Large intestine (tissue), 12 donors: ENCODE measurements at places on chromosomes 12 and 14.
A peak's percentile ranks its signal among the peaks of the same experiment; 100 is the strongest.

DNA sequence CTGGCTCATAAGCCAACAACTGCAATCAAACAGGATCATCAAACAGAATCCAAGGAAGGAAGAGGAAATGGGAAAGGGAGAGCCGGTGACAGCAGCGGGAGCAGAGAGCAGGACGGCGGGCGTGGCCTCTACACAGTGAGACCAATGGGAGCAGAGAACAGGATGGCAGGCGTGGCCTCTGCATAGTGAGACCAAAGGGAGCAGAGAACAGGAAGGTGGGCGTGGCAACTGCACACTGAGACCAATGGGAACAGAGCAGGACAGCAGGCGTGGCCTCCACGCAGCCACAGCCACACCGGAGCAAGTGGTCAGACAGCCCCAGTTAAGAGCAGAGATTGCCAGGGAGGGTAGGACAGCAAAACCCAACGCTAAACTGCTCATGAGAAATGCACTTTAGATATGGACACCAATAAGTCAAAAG lies 16.4 kb downstream of the LRCOL1 start:
- DNase-seq = peak; percentile 95

DNA sequence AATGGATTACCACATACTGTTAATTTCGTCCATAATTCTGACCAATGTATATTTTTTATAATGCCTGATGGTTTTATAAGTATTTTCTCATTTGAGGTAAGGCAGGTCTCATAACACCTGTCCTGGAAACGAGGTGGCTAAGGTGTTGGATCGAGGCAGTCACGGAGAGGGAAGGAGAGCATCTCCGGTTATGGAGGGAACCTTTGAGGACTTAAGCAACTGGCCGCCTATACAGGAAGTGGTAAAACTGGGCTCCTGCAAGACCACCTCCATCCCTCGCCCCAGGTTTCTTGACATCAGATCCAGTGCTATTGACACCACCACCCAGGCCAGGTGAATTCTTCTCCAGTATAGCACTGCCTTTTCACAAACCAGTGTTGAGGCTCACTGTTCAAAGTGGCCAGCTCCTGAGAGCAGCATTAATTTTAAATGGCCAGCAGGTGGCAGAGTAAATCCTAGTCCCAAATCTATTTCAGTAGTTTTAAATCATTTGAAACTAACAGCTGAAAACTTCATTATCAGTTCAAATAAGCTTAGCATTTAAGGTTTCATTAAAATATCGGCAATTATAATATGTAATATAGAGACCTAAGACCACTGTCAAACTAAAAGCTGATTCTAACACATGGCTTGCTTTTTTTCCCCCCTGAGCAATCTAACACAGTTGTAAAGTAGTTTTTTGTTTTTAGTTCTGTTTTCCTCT lies 100.8 kb downstream of the PPM1A start:
- peak; percentile 14 for DNase-seq

DNA sequence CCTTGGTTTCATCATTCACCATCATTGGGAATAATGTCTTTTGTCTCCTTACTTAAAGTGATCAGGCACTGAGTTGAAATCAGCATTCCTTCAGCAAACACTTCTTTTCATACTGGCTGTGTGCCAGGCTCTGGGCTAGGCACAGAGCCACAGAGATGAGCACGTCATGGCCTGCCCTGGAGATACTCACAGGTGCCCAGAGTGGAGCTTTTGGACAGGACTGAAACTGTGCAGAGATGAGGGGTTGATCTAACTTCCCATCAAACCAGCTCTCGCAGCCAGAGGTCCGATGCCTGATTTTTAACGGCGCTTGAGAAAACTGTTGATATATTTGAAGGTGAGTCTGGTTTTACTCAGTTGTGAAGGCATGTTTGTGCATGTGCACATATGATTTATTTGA lies 43.1 kb downstream of the CACNA1C start:
- no peak for DNase-seq

GRCh38 chr12:55633151-55633550 lies 3.5 kb upstream of the OR10P1 start:
- DNase-seq = no peak

GRCh38 chr12:133203344-133204263 lies 22.3 kb downstream of the ZNF268 start:
- DNase-seq = no peak

GRCh38 chr14:21414137-21414631 lies 30.4 kb upstream of the SUPT16H start:
- no peak for DNase-seq

GRCh38 chr14:22465201-22465840 lies 123.7 kb downstream of the DAD1 start:
- no peak for DNase-seq

- no peak for DNase-seq
These were observed 84.6 kb downstream of the TXNDC16 start for GRCh38 chr14:52467515-52468266.

DNA sequence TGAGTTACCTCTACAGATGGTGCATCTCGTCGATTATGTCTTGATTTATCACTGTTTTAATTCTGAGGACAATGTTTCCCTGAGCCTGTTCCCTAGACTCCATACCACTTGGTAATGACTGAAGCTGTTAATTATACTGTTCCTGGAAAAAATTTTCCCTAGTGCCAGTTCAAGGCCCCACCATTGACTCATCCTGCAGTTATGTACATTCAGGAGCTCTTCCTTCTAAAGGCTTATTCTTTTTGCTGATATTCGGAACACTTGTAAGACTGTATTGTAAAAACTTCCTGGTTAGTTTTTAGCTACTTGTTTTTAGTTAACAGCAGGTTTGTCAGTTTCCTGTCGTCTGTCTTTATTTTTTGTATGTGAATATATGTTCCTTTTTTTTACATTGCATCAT lies 30.4 kb upstream of the PPP2R5E start:
- no peak for DNase-seq

- DNase-seq = no peak
These were observed 219.8 kb downstream of the CRADD start for GRCh38 chr12:93896952-93897351.

DNA sequence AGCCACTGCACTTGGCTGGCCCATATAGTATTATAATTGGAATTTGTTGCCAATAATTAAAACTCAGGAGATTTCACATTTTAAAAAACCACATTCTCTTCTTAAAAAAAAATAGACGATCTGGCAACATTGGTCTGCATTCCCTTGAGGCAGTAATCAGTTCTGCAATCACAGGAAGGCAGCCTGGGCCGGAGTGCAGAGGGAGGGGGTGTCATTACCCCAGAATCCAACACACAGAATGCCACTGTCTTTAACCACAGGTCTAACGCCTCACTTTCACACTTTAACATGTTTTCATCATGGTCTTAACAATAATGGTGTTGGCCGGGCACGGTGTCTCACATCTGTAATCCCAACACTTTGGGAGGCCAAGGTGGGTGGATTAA lies 100.1 kb downstream of the SCARB1 start:
- no peak for DNase-seq

DNA sequence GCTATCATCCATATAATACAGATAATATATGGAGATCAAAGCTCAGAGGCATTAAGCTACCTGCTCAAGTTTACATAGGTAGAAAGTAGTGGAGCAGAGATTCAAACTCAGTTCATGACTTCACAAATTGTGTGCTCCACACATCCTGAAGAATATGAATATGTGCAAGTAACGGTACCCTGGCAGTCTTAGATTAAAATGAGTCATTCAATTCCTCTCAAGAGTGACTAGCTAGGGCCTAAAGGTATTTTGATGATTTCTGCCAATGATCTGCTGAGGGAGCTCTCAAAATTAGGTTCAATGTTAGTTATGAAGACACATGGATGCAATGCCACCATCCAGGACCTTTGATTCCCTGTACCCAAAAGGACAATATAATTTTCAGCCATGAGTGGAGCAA lies 58.9 kb downstream of the GRIP1 start:
- no peak for DNase-seq

DNA sequence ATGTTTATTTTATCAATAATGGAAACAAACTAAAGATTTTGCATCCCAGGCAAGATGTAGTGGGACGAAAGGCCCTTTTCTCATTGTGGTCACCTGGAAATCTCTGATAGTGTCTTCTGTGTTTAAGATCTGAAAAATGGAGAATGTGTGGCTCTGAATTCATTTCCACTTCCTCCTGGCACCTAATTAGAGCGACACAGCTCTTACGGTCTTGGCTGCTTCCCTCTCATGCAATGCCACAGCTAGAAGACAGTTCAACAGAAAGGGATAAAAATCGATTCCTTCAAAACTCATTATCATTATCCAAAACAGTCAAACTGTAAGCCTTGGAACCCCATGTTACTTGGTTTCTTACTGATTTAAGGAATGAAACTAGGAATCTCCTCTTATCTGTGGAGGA lies 9.3 kb downstream of the ST8SIA1 start:
- no peak for DNase-seq

GRCh38 chr12:57272337-57273151 lies 21.6 kb upstream of the STAC3 start:
- DNase-seq = peak; percentile 3

DNA sequence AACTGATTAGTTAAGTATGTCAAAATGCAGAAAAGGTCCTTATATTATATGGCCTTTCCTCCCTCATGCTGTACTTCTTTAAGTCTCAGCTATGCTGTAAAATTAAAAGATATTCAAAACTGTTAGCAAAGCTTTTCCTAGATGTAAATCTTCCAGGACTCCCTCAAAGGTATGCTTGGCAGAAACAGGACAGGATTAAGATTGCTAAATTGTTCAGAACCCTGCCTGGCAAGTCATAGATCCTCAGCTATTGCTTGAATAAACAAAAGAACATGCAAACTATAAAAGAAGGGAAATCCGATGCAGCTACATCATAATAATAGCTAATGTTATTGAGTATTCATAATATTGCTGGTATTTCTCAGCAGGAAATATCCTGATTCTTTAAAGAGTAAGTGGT lies 322.6 kb downstream of the CCDC91 start:
- DNase-seq = no peak

DNA sequence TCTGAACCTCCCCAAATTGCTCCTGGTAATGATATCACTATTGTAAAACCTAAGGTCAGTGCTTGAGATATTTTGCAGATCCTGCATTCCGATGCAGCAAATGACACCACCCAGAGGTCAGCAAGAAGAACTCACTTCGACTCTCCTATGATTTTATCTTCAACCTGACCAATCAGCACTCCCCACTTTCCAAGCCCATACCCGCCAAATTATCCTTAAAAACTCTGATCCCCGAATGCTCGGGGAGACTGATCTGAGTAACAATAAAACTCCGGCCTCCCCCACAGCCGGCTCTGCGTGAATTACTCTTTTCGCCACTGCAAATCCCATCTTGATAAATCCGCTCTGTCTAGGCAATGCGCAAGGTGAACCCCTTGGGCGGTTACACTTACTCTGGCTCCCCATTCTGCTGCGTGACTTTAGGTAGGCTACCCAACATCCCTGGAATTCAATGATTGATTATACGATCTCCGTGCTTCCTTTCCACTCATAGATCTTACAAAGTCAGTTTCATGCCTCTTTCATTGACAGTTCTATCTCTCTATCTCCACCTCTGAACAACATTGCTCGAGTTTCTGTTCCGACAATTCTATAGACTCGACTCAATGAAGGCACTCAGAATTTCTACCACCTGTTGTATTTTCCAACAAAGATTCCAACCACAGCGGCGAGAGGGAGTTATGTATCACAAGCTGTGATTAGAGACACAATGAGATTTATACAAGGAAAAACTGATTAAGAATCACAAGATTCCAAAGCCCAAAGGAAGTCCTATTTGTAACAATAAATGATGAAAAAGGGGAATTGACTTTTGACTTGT lies 939 bp downstream of the NPC2 start:
- peak; percentile 62 for DNase-seq

DNA sequence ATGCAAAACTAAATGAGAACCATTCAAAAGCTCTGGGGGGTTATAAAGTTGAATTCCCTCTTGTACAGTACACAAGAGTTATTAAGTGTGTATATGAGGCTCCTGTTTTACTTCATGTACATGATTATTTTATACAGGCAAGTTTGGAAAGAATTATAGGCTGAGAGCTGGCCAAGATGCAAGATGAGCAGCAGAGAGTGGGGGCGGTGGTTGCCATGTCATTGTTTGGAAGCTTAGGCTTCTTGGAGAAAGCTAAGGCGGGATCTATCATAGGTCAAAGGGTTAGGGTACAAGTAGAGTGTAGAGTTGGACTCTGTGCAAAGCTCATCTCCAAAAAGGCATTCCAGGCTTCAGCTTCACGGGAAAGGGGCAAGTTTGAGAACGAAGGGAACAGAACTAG lies 297.1 kb upstream of the TBX3 start:
- DNase-seq = no peak

DNA sequence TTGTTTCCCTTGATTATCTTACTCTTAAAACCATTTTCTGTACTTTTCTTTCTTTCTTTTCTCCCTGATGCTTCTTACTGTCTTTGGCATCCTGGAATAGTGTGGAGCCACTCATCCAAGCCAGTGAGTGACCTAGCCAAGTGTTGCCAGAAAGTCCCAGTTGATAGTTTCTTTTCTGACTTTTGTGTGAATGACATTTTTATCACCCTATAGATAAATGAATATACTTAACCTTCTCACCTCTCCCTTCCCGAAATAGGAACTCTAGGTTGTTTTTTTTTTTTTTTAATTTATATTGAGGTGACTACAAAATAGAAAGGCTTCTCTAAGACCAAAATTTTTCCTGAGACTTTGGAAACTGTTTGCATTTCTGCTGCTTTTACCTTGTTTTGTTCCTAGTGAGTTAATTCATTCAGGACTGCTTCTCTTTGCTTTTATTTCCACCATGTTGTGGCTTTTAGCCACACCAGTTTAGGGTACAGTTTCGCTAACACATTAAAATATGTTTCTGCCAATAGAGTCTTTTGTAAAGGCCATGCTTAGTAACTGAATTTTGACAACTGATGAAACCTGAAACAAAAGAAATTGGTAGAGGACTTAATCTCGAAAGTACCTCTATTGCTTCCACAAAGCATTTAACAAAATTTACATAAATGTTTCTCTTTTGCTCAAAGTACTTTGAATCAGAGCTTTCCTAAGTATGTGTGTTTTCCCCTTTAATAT lies 194.6 kb downstream of the ERC1 start:
- DNase-seq = no peak

- no peak for DNase-seq
These were observed 10.7 kb downstream of the ERP29 start for GRCh38 chr12:112023759-112024396.

- no peak for DNase-seq
These were observed 496.3 kb downstream of the NELL2 start for GRCh38 chr12:44379831-44380230.
